ENCODE measurements at places on chromosomes 12 and 14.

- DNase-seq = no peak
These were observed at the start of gene ENO2 for GRCh38 chr12:6914246-6914946. Gene ENO2, plus strand, starts transcription at chr12:6914580. Its CDS starts 1,253 bp downstream, at chr12:6915833.

DNA sequence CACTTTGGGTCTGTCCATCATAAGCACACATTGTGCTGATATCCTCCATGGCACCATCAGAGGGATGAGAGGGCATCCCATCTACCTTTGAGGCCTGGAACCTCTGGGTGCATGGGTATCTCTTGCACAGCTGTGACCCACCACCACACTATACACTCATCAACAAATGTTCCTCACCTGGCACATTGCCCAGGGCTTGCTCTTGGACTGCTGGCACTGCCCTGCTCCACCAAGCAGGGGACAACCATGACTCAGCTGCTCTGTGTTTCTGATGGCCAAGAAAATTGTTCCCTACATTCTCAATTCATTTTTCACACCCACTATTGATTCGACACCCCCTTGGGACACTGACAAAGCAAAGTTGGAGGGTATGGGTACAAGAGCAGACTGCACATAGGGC, 155.5 kb downstream of the PTPRO start:
- no peak for DNase-seq

DNA sequence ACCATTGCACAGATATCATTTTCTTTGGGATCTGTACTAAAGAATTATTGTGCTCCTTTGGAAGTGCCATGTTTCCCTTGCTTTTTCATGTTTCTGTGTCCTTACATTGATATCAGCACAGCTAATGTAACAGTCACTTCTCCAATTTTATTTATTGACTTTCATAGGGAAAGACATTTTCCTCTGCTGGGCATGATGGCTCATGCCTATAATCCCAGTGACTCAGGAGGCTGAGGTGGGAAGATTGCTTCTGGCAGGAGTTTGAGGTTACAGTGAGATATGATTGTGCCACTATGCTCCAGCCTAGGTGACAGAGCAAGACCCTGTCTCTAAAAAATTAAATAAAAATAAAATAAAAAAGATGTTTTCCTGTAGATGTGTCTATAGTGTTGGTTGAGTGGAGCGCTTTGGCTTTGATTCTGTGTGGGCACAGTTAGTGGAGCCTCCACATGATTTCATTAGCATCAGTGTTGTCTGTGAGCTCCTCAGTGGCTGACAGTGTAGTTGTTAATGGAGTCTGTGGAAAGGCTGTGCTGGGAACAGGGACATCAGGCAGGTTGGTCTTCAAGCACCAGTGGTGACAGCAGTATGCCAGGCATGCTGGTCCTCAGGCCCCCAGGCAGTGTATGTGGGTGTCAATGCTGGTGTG, 7.4 kb downstream of the OAS2 start:
- no peak for DNase-seq

DNA sequence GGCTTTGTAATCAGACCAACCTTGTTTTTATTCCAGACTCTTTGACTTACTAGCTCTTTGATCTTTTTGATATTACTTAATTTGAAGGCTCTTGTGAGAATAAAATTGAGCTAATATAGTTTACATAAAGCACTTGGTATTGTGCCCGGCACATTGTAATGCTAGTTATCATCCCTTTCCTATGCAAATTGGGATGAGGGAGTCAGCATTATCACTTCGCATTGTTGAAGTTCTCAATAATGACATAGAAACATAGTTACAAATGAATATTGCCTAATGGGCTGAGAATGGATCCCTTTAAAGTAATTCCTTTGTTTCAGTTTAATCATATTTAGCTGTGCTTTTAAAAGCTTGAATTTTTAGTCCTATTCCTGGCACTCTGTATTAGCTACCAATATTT, 36.6 kb downstream of the SUPT16H start:
- no peak for DNase-seq

GRCh38 chr14:95889236-95889979, 12.8 kb downstream of the TUNAR start:
- DNase-seq = no peak

- no peak for DNase-seq
These were observed 208.2 kb upstream of the RBM19 start for GRCh38 chr12:114174326-114174725.

DNA sequence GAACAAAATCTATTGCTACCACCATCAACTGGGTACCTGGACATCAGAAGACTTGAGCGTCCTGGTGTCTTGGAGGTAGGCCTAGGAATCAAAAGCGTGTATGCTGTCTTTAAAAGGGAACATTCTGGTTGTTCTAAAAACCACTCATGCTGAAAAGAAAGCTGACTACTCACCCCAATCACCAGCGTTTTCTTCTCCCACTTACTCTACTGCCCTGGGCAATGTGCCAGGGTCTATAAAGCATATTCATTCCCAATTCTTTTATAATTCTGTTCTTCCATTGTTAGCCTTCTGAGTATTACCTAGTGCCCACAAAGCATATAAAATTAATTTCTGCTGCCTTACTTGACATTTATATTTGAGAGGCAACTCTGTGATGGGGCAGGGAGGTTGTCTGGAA, 133.4 kb downstream of the KCNA5 start:
- DNase-seq = no peak

GRCh38 chr14:77120771-77121743, 20.5 kb downstream of the ZDHHC22 start:
- no peak for DNase-seq

- DNase-seq = no peak
These were observed 22.3 kb downstream of the MNAT1 start for GRCh38 chr14:60756847-60757246.

- no peak for DNase-seq
These were observed 146.8 kb upstream of the C14orf180 start for GRCh38 chr14:104432611-104433231.

DNA sequence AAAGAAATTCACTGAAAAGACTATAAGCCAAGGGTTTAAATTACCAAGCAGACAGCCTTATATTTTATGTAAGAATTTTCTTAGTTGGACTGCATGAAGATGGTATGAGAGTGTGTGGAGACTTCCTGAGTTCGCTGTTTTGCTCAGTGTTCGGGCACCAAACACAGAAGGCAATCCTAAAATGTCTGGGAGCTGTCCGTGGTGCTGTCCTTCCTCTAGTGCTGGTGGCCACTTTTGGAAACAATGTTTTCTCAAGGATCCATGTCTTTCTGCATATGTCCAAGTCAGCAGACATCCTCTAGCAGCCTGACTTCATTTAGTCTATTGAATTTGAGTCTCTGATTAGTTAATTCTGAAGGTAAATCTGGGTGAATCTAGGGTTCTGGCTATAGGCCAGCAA, 135.8 kb downstream of the SLC8A3 start:
- no peak for DNase-seq

DNA sequence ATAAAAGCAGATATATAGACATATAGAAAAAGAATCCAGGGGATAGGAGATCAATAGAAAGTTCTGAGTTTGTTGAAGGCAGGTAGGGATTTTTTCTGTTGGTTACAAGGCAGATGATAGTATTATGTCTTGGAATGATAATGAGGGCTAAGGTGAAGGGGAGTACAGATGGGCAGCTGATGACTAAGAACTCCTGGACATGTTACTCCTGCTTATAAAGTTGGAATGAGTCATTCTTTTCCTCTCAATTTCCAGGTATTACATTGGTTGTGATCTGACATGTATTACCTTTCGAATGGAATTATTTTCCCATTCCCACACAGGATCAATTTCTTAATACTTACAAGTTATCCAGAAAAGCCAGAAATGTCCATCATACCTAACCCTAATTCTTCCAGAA, 545.2 kb upstream of the MGAT4C start:
- no peak for DNase-seq

- DNase-seq = no peak
These were observed 13.2 kb downstream of the BAZ2A start for GRCh38 chr12:56616925-56617324.

DNA sequence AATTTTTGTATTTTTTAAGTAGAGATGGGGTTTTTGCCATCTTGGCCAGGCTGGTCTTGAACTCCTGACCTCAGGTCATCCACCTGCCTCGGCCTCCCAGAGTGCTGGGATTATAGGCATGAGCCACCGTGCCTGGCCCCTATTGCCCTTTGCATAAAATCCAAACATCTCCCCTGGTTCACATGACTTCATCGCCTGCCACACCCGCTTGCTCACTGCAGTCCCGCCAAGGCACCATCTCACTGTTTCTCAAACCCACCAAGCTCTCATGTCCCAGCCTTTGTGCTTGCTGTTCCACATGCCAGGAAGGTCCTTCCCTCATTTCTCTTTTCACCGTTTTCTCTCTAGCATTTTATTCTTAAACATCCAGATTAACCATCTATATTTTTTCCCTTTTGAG, 9.7 kb downstream of the RHOF start:
- no peak for DNase-seq

DNA sequence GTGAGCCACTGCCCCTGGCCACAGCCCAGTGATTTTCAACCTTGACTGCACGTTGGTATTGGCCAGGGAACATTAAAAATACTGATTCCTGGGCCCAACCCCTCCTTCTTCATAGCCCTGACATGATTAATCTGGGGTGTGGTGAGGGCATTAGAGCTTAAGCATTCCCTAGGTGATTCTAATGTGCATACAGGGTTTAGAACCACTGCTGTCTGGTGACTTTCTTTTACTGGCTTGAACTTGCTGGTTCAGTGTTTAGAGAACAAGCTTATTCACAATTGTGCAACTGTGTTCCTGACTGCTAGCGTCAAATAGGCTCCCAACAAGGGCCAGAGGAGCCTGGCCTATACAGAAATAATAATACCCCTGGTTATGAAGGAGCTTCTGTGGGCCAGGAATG, 488.8 kb upstream of the CCDC196 start:
- no peak for DNase-seq

GRCh38 chr12:76719171-76720041, 44.5 kb upstream of the ZDHHC17 start:
- DNase-seq = no peak

- no peak for DNase-seq
These were observed 2.5 kb downstream of the RDH16 start for GRCh38 chr12:56954958-56955355.

- no peak for DNase-seq
These were observed 51.9 kb downstream of the CCDC91 start for GRCh38 chr12:28242129-28242495.

DNA sequence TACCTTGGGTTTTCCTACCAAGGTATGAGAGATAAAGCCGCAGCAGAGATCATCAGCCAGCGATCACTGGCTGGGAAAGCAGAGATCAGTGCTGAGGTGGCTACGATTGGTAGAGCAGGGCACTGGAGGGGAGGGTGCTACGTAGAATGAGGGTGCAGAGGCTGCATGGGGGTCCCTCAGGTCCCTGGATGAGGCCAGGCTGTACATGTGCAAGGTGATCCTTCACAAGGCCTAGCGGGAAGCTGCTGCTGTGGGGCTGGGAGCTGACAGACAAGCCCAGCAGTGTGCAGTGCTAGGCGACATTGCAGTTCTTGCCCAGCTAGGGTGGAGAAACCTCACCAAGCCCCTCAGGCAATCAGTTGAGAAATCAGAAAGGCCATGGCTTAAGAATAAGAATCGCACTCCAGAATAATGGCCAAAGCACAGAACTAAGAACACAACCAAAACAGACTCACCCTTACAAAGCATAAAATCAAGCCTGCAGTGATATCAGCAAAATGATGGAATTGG, 37.2 kb upstream of the GPR132 start:
- no peak for DNase-seq

GRCh38 chr12:57795354-57795753, 12.8 kb downstream of the TSFM start:
- DNase-seq = no peak

- no peak for DNase-seq
These were observed 144.6 kb upstream of the CDKN3 start for GRCh38 chr14:54252072-54252730.

DNA sequence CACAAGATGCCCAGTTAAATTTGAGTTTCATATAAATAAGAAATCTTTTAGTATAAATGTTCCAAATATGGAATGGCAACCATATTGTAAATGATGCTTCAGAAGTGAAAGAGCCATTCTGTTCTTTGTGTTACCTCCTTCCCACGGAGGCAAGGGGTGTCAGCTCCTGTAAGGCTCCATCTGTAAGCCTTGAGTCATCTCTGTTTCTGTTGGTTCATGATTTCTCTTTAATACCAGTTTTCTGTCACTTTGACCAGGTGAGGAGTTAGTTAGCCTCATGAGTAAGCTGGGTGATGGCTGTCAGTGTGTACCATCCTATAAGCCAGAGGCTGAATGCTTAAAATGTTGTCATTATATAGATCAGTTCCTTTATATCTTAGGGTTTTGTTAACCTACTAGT, 61.9 kb downstream of the TMEM30B start:
- no peak for DNase-seq

- no peak for DNase-seq
These were observed 136.1 kb upstream of the SLC38A2 start for GRCh38 chr12:46508651-46509050.

- no peak for DNase-seq
These were observed 709.0 kb upstream of the FOXG1 start for GRCh38 chr14:28057359-28058296.

DNA sequence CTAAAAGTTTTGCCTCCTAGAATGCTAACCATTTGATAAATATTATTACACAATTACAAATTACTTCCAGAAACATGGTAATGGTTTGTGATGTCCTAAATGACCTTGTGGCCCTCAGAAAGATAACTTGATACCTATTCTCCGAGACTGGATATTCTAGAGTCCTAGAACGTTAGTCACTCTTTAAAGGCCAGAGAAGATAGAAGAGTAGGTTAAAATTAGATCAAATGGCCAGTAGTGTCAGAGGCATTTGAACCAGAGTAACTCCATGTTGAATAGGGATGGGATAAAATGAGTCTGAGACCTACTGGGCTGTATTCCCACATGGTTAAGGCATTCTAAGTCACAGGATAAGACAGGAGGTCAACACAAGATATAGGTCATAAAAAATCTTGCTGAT, 96.6 kb upstream of the ADAMTS20 start:
- DNase-seq = no peak

- no peak for DNase-seq
These were observed 13.0 kb upstream of the ZNF410 start for GRCh38 chr14:73873660-73874059.

DNA sequence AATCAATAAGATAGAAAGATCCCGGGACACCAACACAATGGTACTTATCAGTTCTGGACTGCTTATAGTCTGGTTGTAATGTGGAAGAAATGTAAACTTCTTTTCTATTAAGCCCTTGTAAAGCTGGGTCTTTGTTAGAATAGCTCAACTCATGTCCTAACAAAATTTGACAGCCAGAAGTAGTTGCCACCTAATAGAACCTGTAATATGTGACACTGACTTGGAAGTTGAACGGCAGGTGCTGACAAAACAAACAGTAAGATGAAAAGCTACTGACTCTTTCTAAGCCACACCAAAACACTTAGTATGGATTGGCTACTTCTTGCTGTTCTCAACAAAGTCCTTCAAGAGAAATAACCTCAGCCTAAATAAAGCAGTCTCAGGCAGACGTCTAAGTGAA, 56.6 kb downstream of the KIF21A start:
- no peak for DNase-seq
